ENCODE measurements at places on chromosomes 6 and 20. TPM values are rescaled to one million over a fixed set of nuclear protein-coding genes. Genes with fewer than 3 reads are reported as not detected.

Gene SALL4
- 0.68 TPM for total RNA-seq

Gene TRAPPC3L
- not detected for total RNA-seq

Gene GNAS
- 693 TPM for total RNA-seq

Gene TFAP2D
- not detected for total RNA-seq

Gene CLPSL2
- total RNA-seq = 0.80 TPM

Gene CSNK2B
- 177 TPM for total RNA-seq

Gene RNF182
- 3.5 TPM for total RNA-seq

Gene POM121L2
- not detected for total RNA-seq

Gene HINT3
- 5.2 TPM for total RNA-seq

Gene SLC35D3
- total RNA-seq = 0.07 TPM

Gene CLPSL1
- total RNA-seq = not detected

Gene TMEM244
- not detected for total RNA-seq

Gene RUNX2
- total RNA-seq = 1.9 TPM

Gene POU5F1
- 11.8 TPM for total RNA-seq

Gene TDRD6
- not detected for total RNA-seq

Gene NRSN2
- 65.5 TPM for total RNA-seq

Gene CEP85L
- total RNA-seq = 1.4 TPM

Gene PRPH2
- not detected for total RNA-seq

Gene EDN3
- 2.7 TPM for total RNA-seq

Gene ATF6B
- total RNA-seq = 36.4 TPM

Gene GJA1
- total RNA-seq = 65.5 TPM

Gene GFOD1
- total RNA-seq = 1.4 TPM

Gene C6orf132
- 2.8 TPM for total RNA-seq

Gene LTB
- total RNA-seq = 0.32 TPM

Gene FAM184A
- total RNA-seq = not detected

Gene WFDC10B
- not detected for total RNA-seq

Gene BMP6
- 14.8 TPM for total RNA-seq

Gene CGAS
- total RNA-seq = 4.5 TPM

Gene PRSS16
- total RNA-seq = 3.3 TPM

Gene REM1
- total RNA-seq = 0.47 TPM

Gene RRAGD
- total RNA-seq = 3.6 TPM

Gene HLA-DMB
- total RNA-seq = 1.4 TPM

Gene SNAP25
- total RNA-seq = 15.3 TPM

Gene KIAA1755
- 0.18 TPM for total RNA-seq

Gene ME1
- total RNA-seq = 37.5 TPM

Gene C6orf15
- total RNA-seq = 0.07 TPM

Gene DSP
- total RNA-seq = 40.4 TPM

Gene ACSS1
- 17.6 TPM for total RNA-seq

Gene ERGIC3
- 230 TPM for total RNA-seq

Measured in A549 treated with dexamethasone at 1 μM for 4 hours (cell line).